HFFc6 (cell line): ENCODE measurements at places on chromosomes 4 and X. TPM values are rescaled to one million over a fixed set of nuclear protein-coding genes. Genes with fewer than 3 reads are reported as not detected.

MAMLD1 gene
- total RNA-seq: 3.4 to 4.8 TPM (median 3.9 TPM) in 3 replicates

TAF9B gene
- 17.2 to 31.5 TPM (median 20.4 TPM) in 3 replicates for total RNA-seq

DNA sequence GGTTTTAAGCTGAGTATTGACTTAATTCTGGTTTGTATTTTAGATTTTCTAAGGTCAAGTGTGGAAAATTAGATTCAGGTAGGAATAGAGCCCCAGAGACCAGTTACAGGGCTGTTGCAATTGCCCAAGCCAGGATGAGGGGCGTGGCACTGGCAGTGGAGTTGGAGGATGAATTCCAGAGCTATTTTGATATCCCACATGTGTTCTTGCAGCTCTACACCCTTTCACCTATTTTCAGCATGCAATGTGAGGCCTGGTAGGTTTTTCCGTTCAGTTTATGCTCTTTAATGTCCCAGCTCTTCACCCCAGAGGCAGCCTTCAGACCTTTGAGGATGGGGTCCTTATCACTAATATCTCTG, 17.9 kb upstream of the OGT start:
- H3K27me3 ChIP-seq: peaks cover 1% of the 10 kb centered on the region
- no peak overlapping the region for H3K27ac ChIP-seq
- H3K4me1 ChIP-seq: peaks cover 12% of the 10 kb centered on the region
- DNase-seq: no peak
- H3K4me3 ChIP-seq: no peak overlapping the region

- no peak overlapping the region for H3K27ac ChIP-seq
- H3K36me3 ChIP-seq: no peaks in the 10 kb centered on the region
- DNase-seq: no peak
These were observed 72.4 kb upstream of the GATB start for GRCh38 chr4:151833174-151833573.

DNA sequence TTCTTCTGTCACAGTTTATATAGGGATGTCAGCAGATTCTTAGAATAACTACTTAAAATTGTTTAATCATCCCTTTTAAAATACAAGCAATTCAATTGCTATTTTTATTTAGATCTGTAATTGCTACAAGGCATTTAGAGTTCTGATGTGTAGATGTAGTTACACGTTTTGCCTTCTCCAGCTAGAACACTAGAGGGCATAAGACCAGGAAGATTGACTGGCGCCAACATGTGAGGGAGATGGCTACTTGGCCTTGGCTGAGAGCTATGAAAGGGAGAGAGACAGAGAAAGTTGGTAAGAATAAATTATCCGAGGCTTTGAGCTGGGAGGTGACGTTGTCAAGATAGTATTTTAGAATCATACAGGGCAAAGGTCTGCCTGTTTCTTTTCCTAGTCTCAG, 563.7 kb upstream of the PRKX start:
- no peak overlapping the region for H3K27ac ChIP-seq
- no peak overlapping the region for H3K4me3 ChIP-seq
- no peaks in the 10 kb centered on the region for H3K4me1 ChIP-seq
- DNase-seq: no peak
- no peaks in the 10 kb centered on the region for H3K36me3 ChIP-seq
- H3K27me3 ChIP-seq: no peaks in the 10 kb centered on the region; the same call in 1 of the 2 replicates
